ENCODE measurements at places on chromosomes 5 and 9. TPM values are rescaled to one million over a fixed set of nuclear protein-coding genes. Genes with fewer than 3 reads are reported as not detected.

DMRT3 gene
- not detected for total RNA-seq

ARSI gene
- total RNA-seq, result not detected

CCNO gene
- total RNA-seq, result 0.27 TPM

MYMK gene
- not detected for total RNA-seq

PRELID2 gene
- 5.6 TPM for total RNA-seq

EQTN gene
- not detected for total RNA-seq

PGGT1B gene
- 39.1 TPM for total RNA-seq

SPINK4 gene
- total RNA-seq, result not detected

RANBP3L gene
- total RNA-seq, result not detected

TICAM2 gene
- 0.85 TPM for total RNA-seq

MAN1B1 gene
- total RNA-seq, result 47.5 TPM

All from activated T-helper 2 cell treated with anti-CD3 and anti-CD28 coated beads, Interferon-gamma antibody, Interleukin-2, Interleukin-4, amounts not matched to agents 10 μg/mL and 5 μg/mL and 100 μg/mL, durations not matched to agents 14 hours and 24 hours and 36 hours (primary cell).